ENCODE measurements at places on chromosomes 5 and 9.

DNA sequence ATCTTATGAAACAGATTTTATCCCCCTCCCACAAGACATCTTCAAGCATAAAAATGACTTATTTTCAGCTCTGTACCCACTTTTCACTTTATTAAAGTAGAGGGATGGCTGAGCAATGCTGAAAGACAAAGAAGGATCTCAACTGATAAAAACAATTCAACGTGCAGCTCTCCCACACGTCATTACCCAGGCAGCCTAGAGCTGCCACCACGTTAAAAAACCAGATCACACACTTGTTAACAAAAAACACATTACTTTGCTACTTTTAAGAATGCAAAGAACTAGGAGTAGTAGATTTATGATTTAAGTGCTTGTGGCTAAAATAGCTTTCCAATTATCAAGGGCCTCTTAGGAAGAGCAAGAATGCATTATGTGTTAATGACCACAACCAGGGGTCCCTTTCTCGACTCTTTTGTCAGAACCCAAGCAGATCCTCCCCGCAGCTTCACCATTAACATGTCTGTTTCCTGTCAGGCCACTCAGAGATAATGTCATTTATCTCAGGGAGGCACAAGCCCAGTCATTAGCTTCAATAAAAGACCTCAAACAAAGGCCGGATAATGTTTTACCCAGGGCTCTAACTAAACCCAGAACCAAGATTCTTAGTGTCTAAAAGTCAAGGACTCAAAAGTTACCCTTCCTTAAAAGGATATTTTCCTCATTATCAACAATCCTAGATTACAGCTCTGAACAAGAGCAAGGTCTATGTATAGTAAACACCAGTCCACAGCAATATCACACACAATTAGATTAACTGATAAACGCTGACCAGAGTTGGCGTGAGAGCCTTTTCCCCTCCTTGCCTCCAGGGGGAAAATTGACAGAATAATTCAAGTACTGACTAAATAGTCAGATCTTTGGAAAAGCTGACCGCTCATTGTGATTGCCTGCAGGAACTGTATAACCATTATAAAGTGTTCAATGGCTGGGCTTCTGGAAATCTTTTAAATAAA is 7.5 kb downstream of the ZNF608 start:
- DNase-seq = no peak

DNA sequence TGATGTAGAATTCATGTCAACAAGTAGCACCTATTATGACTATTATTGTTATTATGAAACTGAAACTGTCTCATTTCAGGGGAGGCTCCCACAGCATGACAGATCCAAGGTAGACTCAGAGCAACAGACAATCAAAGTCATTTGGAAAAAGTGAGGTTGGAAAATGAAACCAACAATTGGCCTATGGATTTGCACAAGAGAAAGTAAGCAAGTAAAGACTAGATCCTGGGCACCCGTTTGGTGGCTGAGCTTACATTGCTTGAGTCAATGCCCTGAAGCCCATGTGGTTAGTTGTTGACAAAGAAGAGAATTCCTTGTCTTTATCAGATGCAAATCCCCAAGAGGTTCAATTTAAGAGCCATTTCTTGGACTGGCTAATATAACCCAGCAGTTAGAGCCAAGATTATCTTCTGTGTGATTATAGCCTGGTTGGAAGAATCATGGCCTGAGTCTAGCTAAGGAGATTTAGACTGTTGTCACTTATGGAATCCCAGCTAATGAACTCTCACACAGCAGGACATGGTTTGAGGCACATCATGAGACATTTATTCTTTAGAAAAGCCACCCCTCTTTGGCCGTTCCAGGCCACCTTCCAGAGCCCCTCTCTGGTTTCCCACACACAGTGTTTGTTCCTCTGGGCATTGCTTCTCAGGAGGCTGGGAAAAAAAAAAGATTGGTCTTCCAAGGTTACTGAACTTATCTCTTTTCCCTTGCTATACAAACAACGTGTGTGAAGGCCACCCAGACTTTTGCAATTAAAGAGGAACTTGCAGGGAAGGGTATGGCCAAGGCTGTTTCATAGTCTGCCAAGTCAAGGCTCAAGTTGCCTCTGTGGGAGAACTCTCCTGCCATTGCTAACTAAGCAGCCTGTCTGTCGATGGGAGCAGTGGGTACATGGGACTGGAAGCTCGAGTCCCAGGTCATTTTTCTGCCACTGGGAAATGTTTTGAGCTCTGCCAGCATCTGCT is 399.5 kb downstream of the ENC1 start:
- no peak for DNase-seq

DNA sequence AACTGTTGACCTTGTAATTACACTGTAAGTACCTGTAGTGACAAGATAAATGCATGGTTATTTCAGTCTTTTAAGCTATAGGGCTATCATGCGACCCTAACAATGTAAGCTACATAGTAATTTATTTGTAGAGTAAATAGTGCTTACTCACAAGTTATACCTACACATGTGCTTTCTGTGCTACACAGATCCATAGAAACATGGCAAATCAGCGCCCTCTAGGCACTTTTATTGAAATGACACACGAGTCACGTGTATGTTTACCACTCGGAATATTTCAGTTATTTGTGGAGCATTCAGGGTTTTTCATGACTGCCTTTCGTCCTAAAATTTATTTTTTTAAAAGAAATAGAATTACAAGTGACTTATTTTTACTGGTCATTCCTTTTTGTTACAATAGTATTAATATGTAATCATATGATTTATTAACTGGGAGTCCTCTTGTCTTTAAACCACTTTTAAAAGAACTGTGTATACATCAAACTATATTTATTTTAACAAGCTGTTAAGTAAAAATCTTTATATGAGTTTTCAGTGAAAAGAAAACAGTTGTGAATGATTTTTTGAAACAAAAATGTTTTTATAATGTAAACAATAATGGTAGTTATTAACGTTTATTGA is 1242.3 kb upstream of the WWC1 start:
- DNase-seq = no peak

GRCh38 chr5:10396552-10396951 is 43.1 kb downstream of the MARCHF6 start:
- DNase-seq = no peak

DNA sequence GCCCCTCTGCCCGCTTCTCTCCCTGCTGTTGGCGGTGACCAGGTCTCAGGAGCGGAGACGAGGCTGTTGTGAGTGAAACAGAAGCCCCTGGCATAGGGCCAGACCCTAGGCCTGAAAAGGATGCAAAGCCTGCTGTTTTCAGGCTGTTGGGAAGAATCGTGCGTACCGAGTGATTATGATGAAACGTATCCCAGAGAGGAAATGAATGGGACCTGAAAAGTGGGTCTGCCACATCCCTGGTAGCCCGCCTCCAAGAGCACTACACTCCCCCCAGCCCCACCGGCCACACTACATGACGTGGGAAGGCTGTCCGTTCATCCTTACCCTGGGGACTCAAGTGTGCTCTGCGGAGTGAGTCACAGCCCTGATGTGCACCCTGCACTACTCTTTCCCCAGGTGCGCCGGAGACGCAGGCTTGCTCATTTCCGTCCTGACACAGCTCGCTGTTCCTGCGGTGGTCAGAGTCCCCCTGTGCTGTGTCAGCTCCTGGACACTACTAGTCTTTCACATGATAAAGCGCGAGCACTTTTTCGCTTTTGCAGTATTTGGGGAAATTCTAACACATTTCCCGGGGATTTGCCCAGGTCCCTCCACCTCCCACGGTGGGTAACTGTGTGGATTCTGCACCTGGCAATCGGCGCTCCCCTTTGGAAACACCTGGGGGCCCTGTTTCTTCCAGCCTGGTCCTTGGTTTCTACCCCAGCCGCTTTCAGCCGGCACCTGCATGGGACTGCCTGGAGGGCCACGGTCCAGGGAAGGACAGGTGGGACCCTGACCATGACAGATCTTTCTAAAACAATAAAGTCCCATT is 91.5 kb downstream of the ANKRD33B start:
- DNase-seq = no peak

DNA sequence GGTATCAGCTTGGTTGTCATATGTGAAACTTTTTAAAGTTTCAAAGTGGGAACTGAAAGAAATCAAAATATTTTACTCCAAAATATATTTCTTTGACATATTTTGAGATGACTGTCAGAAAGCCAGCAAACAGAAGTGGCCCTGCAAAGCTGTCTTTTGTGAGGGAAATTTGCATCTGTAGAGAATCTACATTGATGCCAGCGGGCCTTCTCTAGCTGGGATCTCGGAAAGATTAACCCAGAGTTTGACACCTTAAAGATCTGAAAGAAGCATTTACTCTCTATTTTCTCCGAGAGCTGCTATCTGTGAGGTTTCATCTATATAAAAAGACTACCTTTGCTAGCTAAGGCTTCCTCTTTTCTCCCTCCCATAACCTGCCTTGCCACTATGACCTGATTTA is 303.6 kb downstream of the FBXL17 start:
- DNase-seq = no peak

DNA sequence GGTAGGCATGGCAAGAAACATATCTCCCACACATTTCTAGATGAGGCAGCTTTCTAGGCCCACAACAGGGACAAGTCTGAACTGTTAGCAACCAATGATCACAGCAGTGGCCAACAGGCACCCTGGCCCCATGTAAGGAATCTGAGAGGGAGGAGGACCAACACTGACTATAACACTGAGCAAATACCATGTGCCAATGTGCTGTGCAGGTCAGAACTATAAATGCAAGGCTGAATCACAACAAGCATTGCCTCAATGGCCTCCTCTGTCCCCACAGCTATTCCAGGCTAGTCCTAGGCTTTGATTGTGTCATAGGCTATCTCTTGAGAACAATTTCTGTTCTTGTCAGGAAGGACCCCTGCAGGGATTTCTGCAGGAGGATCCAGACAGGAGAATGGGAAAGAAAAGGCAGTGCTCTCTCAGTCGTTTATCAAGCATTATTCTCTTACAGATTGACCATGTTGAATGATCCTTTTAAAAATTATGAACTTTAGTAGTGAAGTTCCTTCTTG is 221.2 kb downstream of the TLE1 start:
- no peak for DNase-seq

DNA sequence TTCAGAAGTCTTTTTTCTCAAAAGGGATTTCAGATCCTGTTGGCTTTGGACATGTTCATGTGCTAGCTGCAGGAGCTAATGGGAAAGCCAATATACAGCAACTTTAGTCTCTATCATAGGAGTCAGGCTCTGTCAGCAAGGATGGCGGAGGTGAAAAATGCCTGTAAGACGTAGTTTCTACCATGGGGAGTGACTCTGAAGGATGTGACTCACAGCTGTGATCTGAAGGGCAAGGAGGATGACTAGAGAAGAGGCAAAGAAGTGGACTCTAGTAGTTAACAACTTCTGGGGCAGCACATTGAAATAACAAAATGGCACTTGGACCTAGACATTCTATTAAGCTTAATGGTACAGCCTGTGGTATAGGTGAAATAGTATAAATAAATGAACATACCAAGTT is 3.1 kb upstream of the NDUFS4 start:
- DNase-seq = no peak

GRCh38 chr5:90289837-90290236 is 119.7 kb downstream of the CETN3 start:
- DNase-seq = no peak

GRCh38 chr5:15798006-15798405 is 298.0 kb downstream of the FBXL7 start:
- DNase-seq = no peak

- DNase-seq = no peak
Measured at GRCh38 chr5:4027088-4027734, 431.6 kb downstream of the IRX1 start.

DNA sequence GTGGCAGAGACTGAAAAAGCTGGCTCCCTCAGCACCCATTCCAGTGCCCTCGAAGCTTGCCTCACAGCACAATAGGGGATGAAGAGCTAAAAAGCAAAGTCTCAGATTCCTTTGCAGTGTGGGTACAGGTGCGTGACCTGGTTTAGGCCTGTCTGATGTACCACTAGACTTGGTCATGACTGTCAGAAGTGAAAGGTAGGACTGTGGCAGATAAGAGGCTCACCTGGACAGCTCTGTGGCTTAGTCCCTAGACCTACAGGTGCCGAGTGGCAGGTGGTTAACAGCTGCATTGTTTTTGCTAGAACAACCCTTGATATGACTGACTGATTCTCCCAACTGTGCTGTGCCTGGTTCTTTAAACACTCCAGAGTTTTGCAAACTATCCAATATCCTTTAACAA is 14.7 kb upstream of the SFXN1 start:
- DNase-seq = no peak

DNA sequence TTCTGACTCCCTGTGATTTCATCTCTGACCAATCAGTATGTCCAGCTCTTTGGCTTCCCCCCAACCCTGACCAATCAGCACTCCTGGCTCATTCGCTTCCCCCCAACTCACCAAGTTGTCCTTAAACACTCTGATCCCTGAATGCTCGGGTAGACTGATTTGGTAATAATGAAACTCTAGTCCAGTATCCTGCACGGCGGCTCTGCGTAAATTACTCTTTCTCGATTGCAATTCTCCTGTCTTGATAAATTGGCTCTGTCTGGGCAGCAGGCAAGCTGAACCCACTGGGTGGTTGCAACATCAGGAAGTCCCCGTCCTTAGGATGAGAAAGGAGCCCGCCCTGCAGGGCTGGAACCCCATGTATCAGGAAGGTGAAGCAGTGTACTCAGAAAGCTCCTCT is 10.4 kb downstream of the FCN2 start:
- no peak for DNase-seq

DNA sequence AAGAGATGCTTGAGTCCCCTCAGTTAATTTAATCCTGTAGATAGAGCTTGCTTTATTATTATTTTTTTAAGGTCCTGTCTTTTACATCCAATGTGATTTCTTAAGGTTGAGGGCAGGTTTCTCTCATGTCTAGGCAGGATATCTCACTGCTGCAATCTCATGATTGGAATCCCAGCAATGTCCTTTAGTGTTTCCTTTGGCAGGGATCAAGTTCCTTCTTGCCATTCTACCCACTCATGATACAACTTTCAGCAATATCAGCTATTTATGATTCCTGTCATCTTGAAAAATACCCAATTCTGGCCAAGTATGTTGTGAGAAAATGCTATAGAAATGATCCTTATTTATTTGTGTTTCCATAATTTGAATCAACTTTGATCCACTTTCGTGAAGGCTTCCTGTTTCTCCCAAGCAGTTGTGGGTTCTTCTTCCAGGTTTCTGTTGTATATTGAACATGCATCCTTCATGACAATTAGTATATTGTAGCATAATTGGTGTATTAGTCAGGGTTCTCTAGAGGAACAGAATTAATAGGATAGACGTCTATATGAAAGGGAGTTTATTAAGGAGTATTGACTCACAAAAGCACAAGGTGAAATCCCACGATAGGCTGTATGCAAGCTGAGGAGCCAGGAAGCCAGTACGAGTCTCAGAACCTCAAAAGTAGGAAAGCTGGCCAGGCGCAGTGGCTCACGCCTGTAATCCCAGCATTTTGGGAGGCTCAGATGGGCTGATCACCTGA is 18.4 kb upstream of the VPS13A start:
- DNase-seq = no peak
